ENCODE measurements at places on chromosomes 12 and 14.

DNA sequence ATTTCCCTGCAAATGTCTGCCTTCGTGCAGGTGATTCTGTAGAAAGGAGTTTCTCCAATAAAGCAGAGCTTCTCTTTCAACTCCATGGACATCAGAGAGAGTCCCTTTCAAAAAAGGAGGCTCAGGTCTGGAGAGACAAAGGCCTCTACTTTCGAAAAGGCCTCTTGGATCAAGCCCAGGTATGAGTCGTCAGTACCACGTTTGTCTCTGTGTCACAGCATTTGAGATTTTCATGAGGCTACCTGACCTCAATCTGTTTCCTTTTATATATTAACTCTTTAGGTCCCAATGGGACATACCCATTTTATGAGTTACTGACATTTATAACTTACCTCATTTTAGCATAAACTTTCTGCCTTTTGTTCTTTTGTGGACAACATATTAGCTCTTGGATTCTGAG lies 290.8 kb downstream of the RPAP3 start:
- DNase-seq, result no peak

- DNase-seq, result no peak
Observed at GRCh38 chr14:98122527-98122926, 1149.5 kb downstream of the BCL11B start.

DNA sequence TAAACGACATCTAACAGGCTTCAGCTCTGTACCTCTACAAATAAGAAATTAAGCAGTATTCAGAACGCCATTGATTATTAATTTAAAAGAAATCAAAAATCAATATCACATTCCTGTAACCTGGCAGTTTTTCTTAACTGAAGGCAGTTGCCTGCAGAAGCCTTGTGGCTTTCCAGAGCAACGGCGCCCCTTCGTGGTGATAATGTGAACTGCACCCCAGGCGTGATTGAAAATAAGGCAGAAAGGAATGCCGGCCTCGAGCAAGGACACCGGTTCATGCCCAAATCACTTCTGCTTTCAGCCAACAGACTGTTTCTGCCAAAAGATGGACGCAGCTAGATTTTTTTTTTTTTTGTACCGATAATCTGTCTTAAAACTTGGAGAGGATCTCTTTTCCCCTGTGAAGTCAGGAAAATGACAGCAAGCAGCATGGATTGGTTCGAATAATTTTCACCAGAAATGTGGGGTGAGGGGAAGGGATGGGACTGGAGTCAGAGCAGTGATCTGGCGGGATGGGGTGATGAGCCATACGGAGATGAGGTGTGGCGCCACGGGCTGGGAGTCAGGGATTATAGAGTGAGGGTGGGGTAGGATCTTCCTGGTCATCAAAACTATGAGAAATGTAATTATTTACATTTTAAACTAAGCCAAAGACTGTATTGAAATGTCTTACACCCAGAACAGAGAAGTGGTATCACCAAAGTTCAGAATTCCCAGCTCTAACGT lies 473.0 kb downstream of the DPF3 start:
- DNase-seq, result peak; percentile 56

DNA sequence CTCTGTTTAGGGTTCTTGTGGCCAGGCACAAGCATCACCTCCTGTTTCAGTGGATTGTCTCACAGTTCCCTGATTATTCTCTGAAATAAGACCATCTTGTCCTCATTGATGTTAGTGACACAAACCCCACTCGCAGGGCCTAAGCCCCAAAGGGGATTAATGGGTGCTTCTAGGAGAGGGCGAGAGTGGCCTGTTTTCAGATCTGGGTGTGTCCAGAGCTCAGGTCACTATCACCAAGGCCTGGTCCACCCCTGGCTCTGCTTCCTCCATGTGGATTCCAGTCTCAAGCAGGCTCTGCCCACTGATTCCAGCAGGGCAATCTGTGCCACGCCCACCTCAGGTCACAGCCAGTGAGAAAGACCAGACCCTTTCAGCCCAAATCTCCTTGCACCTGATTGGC lies 361.9 kb downstream of the ADGRD1 start:
- DNase-seq, result no peak

GRCh38 chr12:98821232-98821631 lies 176.1 kb downstream of the APAF1 start:
- DNase-seq, result no peak

DNA sequence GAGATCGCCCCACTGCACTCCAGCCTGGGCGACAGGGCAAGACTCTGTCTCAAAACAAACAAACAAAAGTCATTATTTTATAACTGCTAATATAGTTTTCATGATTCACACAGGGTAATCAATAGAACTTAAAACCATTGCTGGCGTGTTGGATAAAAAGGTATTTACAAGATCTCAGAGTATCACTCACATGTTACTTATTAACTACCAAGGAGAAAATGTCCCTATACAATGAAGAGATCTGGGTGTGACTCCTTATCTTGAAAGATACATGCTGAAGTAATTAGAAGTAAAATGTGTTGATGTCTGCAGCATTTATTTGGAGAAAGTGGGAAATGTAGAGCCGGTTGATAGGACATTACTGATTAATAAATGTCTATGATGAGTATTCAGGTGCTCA lies 57.3 kb upstream of the PIK3C2G start:
- DNase-seq, result no peak

GRCh38 chr14:30291216-30291615 lies 267.7 kb upstream of the G2E3 start:
- DNase-seq, result no peak

DNA sequence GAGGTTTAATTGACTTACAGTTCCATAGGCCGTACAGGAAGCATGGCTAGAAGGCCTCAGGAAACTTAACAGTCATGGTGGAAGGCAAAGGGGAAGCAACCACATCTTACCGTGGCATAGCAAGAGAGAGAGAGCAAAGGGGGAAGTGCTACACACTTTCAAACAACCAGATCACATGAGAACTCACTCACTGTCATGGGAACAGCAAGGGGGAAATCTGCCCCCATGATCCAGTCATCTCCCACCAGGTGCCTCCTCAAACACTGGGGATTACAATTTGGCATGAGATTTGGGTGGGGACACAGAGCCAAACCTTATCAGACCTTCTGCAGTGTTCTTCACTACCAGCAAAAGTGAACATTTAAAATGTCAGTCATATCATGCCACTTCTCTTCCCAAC lies 58.9 kb downstream of the USP15 start:
- no peak for DNase-seq

DNA sequence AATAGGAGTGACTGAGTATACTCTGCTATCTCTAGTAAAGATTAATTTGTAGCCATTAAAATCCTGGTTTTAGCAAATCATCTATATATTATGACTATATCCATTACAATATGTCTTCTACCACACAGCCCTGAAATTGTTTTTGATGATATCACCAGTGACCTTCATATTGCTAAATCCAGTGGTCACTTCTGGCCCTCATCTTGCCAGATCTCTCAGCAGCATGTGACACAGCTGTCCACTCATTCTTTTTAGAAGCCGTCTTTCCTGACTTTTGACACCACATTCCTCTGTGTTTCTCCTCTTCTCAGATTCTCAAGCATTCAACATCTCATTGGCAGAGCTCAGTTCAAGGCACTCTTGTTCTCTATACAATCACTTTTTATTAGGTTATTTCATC lies 54.9 kb downstream of the CPNE8 start:
- DNase-seq, result no peak

DNA sequence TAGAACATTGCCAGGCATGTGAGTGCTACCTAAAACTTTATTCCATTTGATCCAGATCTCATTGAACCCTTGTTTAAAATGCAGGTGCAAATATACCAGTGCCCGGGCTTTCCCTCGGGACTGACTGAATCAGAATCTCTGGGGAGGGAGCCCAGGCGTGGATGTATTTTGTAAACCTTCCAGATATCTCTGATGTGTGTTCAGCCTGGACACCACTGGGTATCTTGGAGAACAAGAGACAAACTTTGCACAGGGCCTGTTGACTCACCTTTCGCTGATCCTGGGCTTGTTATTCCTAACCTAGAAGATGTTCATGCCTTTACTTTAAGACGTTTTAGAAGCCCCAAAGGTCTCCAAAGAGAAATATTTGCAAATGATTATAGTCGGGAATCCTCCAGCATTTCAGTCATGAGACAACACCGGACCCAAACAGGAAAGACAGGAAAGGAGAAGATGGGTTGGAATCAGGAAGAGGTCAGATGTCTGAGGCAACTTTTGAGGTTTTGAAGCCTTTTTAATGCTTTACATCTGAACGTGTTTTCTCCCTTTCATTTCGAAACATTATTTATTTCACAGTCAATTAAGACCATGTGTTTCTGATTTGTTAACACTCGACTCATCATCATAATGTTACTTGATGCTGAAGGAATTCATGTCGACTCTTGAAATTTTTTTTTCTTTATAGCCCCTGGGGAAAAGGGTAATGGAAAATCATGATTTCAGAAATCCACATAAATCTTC lies 118.6 kb downstream of the PLXNC1 start:
- DNase-seq, result no peak

- DNase-seq, result no peak
Observed at GRCh38 chr12:109926016-109926415, 25.9 kb downstream of the TCHP start.

DNA sequence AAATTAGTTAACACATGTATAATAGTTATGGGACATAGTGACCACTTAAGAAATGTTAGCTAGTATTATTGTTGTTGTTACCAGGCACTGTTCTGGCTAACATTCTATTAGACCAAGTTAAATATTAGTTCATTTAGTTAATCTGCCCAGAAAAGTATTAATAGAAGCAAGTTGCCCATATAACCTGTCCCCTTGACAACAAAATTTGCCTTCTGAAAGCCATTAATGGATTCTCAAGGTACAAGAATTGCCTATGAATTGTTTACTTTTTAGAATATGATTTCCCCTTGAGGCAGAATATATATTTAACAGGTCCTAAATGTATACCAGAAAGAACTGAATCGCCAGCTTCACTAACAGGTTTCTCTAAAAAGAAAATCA lies 167.3 kb upstream of the TMCC3 start:
- DNase-seq, result no peak

- DNase-seq, result no peak
Observed at GRCh38 chr14:22798528-22798927, 16.7 kb downstream of the SLC7A7 start.

DNA sequence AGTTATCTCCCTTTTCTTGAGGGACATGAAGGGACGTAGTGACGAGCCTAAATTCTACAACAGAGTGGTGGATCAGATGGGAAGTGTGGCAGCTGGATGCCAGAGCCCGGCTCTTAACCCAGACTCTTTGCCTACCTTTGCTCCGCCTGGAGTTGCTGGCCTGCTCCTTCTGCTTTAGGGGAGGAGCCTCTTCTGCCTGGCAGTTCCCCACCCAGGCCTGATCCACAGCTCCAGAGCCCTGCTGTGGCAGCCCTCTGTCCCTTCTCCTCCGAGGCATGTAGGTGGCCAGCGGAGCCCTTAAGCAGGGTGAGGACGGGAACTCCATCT lies 2.3 kb upstream of the PRPH start:
- peak; percentile 66 for DNase-seq

DNA sequence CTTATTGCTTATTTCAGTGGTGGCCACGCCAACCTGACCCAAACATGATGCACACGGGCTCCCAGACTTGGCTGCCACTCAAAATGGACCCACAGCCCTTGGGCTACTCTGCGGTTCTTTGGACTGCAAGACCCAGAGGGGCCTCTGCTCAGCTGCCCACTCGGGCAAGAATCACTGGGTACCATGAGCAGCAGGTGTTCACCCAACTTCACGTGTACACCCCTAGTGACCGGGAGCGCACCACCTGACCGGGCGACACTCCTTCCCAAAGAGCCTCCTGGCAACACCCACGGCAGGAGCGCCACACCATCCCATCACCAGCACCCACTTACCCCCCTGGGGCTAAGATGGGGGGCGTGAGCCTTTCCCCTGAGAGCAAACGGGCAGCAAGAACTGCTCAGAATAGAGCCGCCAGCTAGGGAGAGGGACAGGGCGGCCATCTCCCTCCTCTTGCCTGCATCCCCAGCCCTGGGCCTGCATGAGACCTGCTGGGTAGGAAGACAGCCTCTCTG lies 32.0 kb downstream of the CCNK start:
- DNase-seq, result no peak

DNA sequence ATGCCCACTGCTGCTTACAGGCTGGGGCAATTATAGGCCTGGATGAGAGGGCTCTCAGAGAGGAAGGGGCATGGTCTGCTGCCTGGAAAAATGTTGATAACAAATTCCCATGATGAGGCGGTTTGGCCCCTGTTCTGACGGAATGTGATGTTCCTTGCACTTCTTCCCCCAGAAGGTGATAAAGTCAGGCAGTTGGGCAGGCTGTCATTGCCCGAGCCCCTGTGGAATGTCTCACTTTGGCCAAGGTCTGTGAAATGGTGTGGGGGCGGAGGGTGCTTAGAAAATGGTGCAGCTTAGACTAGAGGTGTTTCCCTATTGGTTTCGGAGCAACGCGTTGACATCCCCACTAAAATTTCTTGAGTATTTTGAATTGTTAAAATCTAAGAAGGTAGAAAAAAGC lies 1360.0 kb downstream of the AACS start:
- no peak for DNase-seq

DNA sequence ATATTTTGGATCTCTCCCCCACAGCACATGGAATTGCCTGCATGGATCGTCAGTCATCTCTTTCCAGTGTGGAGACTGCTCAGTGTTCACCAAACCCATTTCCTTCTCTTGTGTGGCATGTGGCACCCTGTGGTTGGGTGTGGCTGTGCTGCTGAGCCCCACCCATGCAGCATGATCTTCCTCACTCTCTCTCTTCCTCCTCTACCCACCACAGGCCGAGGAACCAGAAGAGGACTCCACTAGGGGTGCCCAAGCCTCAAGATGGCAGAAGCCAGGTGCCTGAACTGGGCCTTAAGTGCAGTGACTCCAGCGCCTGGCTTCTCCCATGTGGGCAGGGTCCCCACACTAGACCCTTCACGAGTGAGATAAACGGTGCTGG lies 66.8 kb upstream of the GPR68 start:
- DNase-seq, result no peak

DNA sequence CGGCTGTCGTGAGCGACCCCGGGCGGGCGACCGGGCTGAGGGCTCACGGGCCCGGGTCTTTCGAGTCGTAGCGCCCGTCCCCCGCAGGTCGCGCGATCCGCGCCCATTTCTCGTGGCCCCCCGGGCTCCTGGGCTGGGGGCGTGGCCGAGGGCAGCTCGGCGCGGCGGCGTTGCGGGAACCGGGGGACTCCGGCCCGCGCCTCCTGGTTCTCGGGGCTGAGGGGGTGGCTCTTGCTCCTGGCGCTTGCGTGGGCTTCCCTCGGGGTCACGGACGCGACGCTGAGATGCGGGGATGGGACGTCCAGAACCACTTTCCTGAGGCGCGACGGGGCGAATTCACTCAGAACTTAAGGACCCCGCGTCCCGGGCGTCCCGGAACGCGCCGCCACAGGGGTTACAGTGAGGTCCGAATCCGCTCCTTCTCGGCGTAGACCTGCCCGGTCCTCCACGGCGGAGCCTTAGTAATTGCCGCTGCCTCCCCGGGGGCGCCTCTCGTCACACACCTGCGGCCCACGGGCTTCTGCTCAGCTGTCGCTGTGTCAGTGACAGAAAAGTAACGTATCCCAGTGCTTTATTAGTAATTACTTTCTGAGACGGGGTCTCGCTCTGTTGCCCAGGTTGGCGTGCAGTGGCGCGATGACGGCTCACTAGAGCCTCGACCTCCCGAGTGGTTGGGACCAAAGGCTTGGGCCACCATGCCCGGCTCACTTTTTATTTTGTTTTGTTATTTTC lies 606 bp downstream of the EP400 start:
- peak; percentile 20 for DNase-seq

- DNase-seq, result no peak
Observed at GRCh38 chr14:55645145-55645544, 65.1 kb downstream of the KTN1 start.

- no peak for DNase-seq
Observed at GRCh38 chr14:83208341-83208740, 1674.7 kb upstream of the SEL1L start.
